ENCODE measurements at places on chromosomes 7 and 10.

DNA sequence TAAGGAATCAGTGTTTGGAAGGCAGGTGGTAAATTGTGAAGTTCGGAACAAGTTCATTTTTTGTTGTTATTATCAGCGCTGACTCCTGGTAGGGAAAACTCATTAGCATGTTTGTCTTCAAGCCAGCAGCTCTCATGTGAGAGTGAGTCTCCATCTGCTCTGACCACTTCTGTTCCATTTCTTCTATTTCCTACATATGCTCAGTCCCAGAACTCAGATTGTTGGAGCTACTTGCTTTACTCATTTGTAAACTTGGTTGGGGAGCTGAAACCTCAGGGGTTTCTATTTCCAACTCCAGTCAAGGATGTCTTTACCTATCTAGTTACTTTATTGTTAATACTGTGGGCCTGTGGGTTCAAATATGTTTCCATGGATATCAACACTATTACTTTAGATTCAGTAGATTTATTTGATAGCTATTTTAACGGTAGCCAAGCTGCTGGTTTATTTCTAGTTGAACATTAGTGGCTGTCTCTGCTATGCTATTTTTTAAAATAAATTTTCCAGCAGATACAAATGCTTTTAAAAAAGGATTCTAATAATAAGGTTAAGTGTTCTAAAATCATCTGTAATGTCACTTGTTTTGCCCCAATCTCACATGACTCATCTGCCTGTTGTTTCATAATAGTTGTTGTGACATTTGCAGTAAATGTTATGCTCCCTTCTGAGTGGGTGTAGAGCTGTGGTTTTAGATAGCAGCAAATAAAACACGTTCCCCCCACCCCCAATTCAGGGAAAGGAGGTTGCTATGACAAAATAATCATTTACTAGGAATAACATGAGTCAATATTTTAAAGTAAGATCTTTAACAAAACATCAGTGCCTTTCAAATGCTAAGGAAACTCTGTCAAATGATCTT, 143.3 kb downstream of the HDAC9 start:
- no peak for DNase-seq

DNA sequence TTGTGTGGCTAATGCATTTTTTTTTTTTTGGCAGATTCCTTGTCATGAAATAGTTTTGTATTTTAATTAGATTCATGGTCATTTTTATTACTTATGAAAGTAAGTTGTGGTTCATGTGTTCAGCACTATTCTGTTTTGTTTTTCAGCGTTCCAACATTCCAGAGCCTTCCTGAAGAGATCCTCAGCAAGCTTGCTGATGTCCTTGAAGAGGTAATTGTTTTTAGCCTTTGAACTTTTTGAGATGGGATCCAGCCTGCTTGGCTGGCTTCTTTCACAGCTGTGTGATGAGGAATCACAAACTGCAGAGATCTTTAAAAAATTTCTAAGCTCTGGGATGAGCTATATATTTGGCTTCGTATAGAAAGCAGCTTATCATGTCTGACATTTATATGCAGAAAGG, 208.0 kb upstream of the CSTF2T start:
- DNase-seq: no peak

DNA sequence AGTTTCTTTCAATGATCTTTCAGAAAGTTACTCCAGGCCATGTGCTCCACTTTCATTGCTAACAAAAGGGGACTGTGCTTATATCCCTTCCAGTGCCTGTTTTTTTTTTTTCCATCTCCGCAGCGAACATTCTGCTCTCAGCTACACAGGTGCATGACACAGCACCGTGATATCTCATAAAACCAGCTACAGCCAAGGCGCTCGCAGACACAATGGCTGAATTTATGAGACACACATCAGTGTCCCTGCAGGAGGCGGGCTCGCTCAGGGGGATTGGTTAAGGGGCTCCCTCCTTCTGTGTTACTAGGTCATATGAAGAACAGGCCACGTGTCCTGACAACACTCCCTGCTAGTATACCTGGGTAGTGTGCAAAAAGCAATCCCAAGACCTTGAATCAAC, 245.5 kb downstream of the SKAP2 start:
- DNase-seq: no peak

GRCh38 chr7:45975367-45975766, 54.3 kb upstream of the IGFBP3 start:
- no peak for DNase-seq

DNA sequence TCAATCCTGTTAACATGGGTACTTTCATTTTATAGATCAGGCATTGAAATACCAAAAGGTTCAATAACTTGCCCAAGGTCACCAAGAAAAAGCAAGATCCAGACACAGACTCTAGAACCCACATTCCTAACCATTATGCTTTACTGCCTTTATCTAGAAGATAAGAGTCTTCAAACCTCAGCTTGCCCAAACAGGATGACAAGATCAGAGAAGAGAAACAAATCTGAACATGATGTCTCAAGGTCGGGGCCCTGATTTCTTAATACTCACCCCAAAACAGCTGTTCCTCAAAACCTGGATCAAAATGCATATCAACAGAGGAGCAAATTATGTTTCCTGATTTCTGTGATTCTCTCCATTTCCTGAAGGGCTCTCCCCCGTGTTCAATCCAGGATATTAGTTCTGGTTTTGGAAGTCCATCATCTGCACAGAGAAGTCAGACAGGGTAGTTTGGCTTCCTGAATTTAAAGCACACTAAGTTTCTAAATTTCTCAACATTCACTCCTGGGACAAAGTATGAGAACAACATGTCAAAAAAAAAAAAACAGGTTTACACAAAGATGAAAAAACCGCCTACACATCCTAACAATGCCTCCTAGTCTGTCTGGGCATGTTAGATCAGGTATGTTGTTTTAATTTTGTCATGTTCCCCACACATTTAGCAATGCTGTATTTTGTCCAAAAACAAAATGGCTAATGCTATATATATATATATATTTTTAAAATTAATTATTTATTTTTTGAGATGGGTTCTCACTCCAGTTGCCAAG, 16.2 kb downstream of the ZNF786 start:
- DNase-seq: no peak

GRCh38 chr7:130070861-130071622, 708 bp downstream of the KLHDC10 start:
- no peak for DNase-seq

DNA sequence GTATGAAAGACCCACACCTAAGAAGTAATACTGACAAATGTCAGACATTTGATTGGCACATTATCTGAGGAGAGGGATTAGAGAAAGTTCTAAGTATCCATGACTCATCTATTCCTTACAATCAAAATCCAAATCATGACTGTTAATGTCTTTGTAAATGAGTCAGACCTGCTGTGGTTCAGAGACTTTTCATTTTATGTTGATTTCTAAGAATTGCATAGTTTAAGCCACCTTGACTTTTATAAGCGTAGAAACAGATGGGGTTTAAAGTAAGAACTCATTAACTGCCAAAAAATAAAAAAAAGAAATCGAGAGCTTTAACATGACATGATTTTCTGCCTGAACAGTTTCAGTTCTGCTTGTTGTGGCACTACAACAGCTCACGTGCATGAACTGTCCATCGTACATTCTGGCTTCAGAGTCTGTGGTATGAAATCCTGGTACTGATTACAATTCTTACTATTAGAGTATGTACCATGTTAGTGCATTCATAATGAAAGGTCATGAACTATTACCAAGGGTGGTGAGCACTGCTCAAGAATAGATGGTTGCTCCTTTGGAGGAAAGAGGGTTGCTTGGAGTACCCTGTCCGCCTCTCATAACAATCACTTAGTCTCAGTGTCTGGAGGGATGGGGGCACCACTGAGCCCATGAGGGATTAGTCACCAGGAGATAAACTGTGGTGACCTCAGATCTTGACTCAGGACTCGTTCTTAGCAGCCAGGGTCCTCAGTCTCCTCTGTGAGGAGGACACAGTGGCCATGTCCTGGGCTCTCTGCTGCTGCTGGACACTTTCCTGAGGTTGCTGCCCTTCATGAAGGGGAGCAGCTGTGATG, 42.2 kb downstream of the ACSM6 start:
- no peak for DNase-seq

DNA sequence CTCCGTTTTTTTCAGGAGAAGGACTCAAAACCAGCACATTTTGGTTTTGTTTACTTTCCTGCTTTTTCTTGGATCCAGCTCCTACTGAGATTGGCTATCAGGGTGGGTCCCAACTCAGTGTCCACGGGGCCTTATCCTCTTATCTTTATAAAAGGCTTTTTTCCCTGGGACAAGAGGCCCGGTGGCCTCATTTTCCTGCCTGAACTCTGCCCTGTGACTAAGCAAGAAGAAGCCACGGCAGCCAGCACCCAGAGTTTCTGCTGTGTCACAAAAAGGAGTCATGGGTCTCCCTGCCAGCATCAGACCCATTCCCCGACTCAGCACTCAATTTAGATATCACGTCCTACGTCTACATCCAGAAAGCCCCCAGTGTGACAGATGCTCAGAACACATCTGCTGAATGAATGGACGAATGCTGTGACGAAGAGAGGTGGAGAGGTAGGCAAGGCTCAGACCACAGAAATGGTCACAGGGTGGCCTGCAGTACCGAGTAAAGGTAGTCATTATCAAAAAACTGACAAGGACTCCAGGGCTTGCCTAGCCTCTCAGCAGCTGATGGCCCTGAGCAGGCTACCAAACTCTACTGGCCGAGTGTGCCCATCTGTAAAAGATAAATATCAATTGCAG, 16.7 kb downstream of the DLG5 start:
- peak; percentile 42 for DNase-seq

- DNase-seq: no peak
Measured at GRCh38 chr7:107047902-107048782, 3.6 kb downstream of the PRKAR2B start.

- no peak for DNase-seq
Measured at GRCh38 chr7:90094030-90094429, 60.2 kb upstream of the STEAP1 start.

- DNase-seq: no peak
Measured at GRCh38 chr7:131895541-131896164, 339.2 kb upstream of the PODXL start.
